NAMALWA (cell line): ENCODE measurements at places on chromosomes 7 and 10.

GRCh38 chr7:63093481-63093880 lies 905.2 kb upstream of the ZNF722 start:
- DNase-seq = peak; percentile 39

- no peak for DNase-seq
These were observed 334.9 kb downstream of the ELMO1 start for GRCh38 chr7:37113661-37114355.

- no peak for DNase-seq
These were observed 64.1 kb upstream of the RAB18 start for GRCh38 chr10:27440021-27440420.

GRCh38 chr7:22983257-22983855 lies 30.6 kb downstream of the HYCC1 start:
- DNase-seq = no peak

DNA sequence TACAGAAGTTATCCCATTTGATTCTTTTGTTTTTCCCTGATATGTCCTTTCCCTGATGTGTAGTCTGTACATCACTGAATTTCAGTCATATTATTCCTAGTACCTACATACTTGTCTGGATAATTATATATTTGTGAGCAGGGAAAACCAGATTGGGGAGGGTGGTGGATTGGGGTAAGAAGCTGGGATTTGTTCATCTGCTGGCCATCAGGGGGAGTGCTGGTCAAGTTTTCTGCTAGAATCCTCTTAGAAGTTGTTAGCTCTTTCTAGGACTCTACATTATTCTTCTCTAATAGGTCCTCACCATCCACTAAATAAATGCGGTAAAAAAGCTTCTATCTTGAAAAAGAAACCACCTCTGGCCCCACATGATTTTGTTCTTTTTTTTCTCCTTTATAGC lies 232.7 kb upstream of the TAC1 start:
- DNase-seq = peak; percentile 60

GRCh38 chr10:59713196-59713821 lies 3.7 kb upstream of the SLC16A9 start:
- no peak for DNase-seq

DNA sequence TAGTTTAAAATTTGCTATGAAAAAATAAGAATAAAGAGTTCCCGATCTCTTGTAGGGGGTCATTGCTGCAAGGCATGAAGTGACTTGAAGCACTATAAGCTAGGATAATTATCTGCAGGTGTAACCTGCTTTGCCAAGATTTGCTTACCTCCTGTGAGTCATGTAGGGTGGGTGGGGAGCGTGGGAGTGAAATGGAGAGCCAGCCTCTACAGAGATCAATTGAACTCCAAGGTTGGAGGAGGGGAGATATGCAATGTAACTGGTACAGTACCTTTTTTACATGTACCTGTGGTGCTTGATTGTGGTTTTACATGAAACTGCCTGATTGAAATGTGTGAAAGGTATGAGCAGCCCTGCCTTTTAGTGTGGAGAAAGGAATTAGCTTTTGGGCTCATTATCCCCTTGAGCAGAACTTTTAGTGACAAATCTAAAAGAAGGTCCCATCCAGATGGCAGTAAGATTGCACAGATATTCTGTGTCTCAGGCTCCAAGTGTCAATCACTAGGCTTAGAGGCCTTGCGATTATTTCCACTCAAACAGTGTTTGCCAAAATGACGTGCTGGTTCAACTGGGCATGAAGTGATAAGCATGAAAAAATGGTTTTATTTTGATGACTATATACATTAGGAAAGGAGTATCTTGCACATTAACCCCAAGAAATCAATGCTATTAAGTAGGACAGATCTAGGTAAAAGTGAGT lies 138.6 kb upstream of the GRB10 start:
- no peak for DNase-seq

GRCh38 chr10:113093188-113094113 lies 143.4 kb downstream of the TCF7L2 start:
- peak; percentile 10 for DNase-seq

- DNase-seq = no peak
These were observed 53.5 kb upstream of the FRMD4A start for GRCh38 chr10:14384116-14384730.

DNA sequence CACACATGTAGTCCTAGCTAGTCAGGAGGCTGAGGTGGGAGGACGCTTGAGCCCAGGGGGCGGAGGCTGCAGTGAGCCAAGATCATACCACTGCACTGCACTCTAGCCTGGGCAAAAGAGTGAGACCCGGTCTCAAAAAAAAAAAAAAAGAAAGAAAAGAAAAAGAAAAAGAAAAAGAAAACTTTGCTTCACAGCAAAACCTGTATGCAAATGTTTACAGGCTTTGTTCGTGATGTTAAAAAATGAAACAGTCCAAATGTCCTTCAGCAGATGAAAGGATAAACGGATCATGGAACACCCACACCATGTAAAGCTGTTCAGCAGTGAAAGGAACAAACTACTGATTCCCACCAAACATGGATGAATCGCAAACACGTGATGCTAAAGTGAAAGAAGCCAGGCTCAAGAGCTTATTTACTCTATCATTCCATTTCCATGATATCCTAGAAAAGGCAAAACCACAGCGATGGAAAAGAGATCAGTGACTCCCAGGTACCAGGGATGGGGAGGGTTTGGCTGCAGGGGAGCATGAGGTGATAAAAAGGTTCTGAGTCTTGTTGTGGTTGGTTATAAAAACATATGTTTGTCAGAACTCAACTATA lies 15.1 kb downstream of the LRRC20 start:
- DNase-seq = no peak
